ENCODE measurements at places on chromosomes 5 and 9.
A peak's percentile ranks its signal among the peaks of the same experiment; 100 is the strongest.

DNA sequence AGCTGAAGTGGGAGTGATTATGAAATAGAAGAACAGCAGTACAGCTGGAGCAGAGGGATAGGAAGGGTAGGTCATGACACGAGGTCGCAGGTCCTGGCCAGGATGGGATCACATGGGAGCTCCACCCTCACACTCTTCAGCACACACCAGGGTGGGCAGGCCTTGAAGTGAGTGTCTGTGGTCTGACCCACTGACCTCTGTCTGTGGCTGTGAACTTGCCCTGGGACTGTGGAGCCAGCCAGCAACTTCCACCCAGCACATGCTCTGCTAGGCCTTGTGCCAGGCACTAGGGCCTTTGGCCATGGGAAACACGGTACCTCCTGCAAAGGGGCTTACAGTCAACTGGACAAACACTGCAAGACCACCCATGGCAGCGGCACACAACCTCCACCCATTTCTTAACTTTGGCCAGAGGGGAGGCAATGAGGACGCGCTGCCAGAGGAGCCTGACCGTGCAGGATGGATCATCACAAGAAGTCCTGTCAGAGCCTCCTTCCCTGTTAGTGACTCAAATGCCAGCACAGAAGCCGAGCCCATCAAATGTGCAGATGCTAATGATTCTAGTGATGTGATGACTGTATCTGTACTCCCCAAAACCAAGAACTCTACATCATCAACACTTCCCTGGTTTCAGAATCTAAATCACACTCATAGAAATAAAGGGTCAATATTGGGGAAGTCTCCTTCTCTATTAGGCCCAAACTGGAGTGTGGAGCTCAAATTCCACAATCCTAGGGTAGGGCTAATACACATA lies 113.6 kb downstream of the DPYSL3 start:
- DNase-seq, result no peak

GRCh38 chr5:83011985-83012384 lies 65.2 kb downstream of the TMEM167A start:
- no peak for DNase-seq

GRCh38 chr9:706073-706472 lies 135.4 kb upstream of the DMRT1 start:
- DNase-seq, result no peak

DNA sequence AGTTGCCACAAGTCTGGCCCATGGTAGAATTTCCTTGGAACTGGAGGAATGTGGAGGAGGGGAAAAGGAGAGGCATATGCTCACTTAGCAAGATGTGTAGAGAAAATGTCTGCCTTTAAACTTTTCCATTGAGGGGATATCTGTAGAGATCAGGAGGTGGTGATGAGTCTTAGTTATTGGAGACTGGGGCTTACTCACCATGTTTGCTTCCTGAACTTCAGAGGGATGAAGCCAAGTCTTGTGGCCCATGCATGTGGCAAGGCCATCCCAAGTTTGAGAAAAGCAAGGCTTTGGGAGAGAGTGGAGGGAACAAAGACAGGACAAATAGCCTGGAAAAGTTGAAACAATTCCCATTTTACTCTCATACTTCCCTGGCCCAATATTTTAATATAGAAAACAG lies 124.5 kb downstream of the GDNF start:
- no peak for DNase-seq

GRCh38 chr9:80197661-80198060 lies 625.9 kb downstream of the TLE4 start:
- no peak for DNase-seq

DNA sequence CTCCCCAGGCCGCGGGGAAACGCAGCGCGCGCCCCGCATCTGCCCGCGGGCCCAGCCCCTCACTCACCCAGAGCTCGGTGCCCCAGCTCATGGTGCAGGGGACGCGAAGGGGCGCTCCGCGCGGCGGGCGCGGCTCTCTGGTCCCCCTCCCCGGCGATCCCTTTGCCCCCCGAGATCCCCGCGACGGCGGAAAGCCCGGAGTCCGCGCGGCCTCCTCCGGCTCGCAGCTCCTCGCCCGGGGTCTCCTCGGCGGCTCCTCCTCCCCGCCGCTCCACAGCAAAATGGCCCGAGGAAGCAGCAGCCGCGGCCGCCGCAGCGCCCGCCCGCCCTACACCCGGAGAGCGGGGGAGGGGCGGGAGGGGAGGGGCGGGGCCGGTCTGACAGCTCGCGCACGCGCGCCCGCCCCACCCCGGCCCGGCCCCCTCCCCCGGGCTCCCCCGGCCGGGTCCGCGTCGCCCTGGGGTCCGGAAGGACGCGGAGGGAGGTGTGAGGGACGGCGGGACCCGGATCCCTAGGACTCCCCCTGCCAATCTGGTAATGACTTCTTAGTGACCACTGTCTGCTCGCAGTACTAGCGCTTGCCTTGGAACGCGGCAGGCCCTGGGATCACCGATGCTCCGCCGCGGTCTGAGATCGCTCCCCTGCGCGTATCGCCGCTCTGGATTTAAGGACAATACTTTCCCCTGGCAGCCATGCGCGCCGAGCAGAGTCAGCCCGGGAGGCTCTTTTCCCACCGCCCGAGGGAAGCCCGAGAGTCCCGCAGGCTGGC lies at the start of gene FNBP1:
Gene FNBP1 (minus strand): TSS at position 305 of the 769 bp plus-strand sequence. CDS start 214 bp downstream, at position 91.
- DNase-seq, result peak; percentile 71

GRCh38 chr9:33393581-33393980 lies 8.8 kb downstream of the AQP7 start:
- no peak for DNase-seq

DNA sequence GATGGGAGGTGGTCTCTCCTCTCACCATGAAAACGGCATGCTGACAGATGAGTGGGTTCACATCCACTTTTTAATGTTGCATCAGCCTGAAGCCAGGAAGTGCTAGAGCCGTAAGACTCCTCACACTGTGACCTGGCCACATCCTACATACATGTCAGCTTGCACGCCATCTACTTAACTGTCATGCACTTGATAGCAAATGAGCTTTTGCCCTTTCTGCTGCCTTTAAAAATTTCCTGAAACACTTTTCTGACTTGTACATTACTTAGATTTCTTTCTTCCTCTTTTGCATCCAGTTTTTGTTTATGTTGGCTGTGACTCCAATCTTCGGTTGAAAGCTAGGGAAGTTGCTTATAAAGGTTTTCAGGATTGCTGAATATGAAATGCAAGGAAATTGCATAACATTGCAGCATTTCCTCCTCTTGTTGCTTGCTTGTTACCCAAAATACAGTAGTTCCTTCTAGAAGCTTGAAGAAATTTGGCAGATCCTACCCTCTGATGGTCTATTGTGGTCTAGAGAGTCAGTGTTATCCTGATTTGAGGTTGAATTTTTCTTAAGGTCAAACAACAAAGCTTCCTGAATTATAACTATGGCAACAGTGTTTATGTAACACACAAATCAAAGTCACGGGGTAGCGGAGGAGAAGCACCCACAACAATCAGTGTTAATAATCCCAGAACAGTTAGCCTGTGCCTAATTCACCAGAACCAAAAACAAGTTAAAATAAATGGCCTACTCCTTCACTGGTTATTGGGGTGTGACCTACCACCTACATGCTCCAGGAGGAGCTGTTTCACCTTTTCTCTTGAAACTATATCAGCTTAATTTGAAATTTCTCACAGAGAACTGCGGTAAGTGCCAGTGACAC lies 232.5 kb downstream of the ARHGAP26 start:
- peak; percentile 39 for DNase-seq

DNA sequence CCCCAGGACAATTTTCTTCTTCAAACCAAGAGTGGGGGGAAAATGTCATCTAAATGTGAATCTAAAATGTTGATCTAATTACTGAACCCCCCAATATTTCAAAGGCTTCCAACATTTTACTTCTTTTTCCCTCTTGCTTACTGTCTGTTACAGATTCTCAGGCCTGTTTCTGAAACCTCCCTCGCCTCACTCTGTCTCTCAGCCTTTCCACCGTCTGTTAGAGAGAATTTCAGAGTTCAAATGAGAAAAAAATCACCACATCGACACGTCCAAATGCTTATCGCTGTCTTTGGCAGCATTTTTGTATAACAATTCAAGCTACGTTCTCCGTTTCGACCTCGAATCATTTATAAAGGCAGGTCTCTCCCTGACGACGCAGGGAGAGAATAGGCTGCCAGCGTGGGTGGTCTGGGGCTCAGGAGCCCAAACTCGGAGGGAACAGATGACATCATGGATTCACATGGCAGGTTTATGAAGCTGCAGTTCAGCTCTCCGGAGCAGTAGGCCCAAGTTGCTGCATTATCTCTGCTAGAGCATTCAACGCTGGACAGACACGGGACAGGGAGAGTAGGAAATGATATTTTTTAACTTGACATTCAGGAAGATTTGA lies 139.8 kb downstream of the GAS1 start:
- no peak for DNase-seq

- DNase-seq, result no peak
Measured at GRCh38 chr5:125302577-125302976, 556.1 kb upstream of the ZNF608 start.

DNA sequence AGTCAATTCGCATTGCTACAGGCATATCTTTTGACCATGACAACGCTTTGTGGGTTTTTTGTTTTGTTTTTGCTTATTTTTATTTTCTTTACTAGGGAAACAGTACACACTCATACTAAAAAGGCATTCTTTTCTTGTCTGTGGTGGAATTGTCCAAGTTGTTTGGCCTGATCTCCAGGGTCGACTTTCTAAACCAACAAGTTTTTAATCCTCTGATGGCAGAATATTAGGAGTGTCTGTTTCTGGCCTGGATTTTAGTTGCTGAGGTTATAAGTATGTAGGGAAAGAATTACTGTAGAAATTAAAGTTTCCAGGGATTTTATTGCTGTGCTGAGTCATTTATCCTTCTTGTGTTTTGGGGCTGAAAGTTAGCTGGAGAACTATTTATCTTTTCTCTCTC lies 218.5 kb downstream of the TAF11L14 start:
- no peak for DNase-seq

DNA sequence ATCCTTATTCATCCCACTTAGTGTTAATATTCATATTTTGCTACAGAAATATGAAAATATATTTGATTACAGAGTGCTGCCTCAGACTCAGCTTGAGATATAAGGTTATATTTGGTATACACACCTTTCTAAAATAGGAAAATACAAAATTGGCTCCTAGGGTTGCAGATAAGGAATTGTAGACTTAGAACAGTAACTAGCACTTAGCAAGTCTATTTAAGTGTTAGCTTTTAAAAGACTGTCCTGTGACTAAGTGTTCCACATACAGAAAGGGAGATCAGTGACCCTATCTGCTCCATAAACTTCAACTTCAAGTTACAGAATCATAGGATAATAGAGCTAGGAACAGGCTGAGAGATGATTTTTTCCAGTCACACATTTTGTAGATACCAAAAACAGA lies 607.0 kb downstream of the ZNF608 start:
- DNase-seq, result no peak

DNA sequence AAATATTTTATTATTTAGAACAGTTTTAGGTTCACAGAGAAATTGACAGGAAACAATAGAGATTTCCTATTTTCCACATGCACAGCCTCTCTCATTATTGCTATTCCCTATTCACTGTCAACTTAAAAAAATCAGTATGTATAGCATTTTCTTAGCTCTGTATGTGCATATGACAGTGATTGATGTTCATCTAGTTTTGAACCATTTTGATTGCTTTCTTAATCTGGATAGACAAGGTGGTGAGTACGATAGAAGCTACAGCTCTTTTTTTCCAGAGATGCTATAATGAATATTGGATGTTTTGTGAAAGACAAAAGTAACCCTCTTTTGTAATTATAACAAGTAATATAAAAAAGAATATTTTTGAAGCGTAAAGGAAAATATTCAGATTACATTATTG lies 201.2 kb upstream of the ARRDC3 start:
- no peak for DNase-seq

GRCh38 chr5:79227484-79228025 lies 8.4 kb upstream of the JMY start:
- no peak for DNase-seq

- no peak for DNase-seq
Measured at GRCh38 chr5:74016373-74016772, 390.4 kb downstream of the ARHGEF28 start.

DNA sequence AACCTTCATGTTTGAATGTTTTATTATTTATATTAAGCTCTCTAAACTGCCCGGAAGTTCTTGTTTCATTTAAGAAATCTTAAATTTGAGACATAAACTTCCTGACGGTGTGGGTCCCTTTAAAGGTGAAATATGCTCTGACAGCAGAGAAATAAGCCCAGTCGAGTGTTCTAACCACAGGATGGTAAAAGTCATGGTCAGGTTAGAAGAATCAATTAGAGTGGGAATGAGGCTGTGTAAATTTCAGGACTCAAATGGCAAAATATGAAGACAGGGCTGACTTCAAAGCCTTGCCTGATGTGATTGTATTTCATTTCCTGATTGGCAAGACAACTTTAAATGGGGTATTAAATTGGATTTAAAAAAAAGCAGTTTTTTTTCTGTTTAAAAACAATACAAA lies 432.9 kb upstream of the BRINP1 start:
- DNase-seq, result no peak

DNA sequence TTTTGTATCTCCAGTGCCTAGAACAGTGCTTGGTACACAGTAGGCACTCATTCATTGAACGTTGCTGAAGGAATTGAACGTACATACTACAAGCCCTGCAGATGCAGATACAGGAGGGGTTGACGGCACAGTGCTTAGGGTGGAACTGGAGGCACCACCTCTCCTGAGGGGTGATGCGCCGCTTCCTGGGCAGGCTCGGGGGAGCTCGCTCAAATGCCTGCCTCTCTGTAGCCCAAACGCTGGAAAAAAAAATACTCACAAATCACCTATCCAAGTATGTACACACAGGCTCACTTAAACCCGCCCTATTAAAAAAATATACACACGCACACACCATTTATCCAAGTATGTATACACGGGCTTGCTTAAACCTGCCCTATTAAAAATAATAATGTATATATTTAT lies 536 bp upstream of the COMMD10 start:
- no peak for DNase-seq

DNA sequence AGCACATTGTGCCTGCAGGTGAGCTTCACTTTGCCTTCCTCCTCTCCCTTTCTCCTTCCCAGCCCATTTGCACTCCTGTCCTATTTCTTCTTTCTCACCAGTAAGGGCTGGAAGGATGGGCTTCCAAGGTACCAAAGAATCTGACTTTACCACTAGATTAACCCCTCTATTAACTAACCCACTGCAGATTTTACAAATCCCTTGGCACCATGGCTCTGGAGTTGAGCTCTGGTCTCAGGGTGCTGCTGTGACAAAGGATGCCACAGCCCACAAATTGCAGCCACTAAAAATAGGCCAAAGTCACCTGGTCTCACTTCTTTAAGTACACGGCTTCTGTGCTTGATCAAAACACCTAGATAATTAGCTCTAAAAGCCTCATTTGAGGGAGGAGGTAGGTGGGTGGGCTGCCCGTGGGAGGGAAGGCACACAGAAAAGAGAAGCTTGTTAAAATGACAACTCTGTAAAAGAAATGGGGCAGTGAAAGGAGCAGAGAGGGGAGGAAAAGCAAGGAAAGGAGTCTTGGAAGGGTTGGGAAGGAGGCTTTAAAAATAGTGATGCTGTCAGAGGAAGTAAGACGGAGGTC lies 327.4 kb downstream of the DRD1 start:
- DNase-seq, result no peak

GRCh38 chr5:67978171-67978570 lies 237.4 kb upstream of the PIK3R1 start:
- no peak for DNase-seq

GRCh38 chr5:56814361-56814962 lies 887 bp upstream of the MAP3K1 start:
- DNase-seq, result no peak

- DNase-seq, result no peak
Measured at GRCh38 chr5:103598997-103599566, 36.5 kb upstream of the NUDT12 start.
